ENCODE measurements at places on chromosomes 4 and X.

DNA sequence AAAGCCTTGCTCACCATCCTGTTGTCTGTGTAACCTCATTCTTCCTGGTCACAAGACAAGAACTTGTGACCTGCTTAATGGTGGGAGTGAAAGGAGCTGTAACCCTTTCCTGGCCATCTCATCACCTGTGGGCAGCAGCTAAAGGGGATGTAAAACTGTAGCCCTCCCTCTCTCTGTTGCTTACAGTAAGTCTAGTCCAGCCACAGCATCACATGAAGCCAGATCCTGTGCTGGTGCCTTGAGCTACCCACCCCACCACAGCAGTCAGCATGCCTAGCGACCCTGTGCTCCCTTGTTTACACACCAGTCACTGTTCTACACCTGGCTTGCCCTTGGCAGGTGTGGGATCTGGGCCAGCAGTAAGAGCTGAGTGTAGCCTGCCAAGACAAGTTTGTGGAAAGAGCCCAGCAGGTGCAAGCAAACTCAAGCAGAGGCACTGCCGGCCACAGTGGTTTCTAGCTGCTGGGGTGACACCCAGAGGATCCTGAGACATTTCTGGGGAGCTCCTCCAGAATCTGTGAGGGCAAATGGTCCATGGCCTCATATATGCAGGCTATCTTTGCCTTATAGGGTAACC lies 41.0 kb downstream of the UGT2B28 start:
- ATAC-seq, result no peak

GRCh38 chrX:153245288-153245731 lies 66.2 kb downstream of the MAGEA1 start:
- no peak for ATAC-seq

DNA sequence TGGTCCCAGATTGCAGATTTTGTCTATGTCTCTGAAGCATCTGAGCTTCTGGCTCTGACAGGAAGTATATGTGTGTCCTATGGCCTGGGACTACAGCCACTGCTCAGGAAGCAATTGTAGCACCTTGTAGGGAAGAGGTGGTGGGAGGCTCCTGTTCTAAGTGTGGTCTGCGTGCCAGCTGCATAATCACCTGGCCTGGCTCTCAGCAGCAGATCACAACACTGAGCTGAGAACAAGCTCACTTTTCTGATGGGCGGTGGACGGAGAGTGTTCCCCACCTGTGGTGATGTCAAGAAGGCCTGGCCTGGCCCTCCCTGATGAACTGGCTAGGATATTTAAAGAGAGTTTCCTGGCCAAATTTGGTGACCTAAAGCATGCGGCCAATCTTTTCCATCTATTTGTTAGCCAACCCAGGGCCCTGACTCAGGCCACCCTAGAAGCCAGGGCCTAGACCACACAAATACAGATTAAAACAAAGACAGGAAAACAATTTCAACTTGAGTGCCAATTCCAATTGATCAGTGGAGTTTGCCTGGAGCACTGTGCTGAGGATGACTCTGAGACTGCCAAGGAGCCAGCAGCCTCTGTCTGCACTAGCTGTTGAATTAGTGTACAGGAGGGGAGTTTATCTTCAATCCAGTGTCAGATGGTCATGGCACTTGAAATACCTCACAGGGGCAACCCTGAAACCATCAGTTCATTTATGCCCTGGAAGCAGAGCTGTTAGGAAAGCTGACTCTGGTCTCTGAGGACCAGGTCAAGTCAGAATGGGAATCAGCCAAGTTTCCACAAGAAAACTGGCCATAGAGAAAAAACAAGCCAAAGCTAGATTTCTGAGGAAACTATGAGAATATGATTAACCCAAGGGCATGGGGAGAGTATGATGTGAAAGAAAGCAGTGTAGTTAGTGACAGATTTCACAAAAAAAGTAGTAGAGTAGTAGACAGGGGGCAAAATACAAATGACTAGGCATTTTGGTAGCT lies 47.4 kb downstream of the PRDM5 start:
- no peak for ATAC-seq

DNA sequence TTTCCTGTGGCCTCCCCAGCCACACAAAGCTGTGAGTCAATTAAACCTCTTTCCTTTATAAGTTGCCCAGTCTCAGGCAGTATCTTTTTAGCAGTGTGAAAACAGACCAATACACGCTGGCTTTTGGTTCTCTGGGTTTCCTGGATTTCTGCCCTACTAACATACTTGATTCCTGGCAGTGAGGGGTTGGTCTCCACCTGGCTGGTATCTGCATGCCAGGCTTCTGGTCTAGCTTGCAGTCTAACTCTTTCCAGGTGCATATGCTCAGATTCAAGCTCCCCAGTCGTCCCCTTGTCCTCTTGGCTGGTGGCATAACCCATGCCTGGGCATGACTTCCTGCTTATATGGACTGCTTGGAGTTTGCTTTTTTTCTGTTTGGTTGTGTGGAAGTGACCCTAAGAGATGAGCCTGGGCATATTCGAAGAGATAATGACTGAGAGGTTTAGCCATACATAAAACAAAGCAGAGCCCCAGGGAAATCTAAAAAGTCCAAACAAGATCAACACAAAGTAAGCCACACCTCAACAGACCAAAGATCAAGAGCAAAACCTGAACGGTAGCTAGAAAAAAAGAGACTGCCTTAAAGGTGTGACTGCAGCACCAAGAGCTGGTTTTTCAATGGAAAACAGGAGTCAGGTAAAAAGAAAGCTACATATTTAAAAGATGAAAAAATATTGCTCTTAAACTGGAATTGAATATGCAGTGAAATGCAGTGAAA lies 102.1 kb upstream of the STS start:
- no peak for ATAC-seq

DNA sequence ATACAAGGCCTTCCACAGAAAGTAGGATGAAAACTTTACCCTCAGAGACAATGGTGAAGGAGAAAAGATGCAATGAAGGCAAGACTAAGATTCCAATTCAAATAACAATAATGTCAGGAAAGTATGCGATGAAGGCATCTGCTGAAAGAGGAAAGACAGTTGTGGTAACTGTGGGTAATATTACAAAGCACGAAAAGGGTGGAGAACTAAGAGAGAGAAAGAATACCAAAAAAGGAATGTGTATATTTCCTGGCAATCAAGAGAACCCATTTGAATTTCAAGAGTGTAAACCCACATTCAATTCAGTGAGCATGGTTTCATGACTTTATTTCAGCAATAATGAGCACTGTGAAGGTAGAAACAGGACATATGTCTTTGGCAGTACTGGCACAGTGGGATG lies 225.5 kb downstream of the PALLD start:
- ATAC-seq, result peak; percentile 61

- ATAC-seq, result no peak
Observed at GRCh38 chr4:98565681-98566301, 92.6 kb downstream of the TSPAN5 start.

GRCh38 chr4:169266661-169267060 lies 4.1 kb downstream of the SH3RF1 start:
- ATAC-seq, result no peak

DNA sequence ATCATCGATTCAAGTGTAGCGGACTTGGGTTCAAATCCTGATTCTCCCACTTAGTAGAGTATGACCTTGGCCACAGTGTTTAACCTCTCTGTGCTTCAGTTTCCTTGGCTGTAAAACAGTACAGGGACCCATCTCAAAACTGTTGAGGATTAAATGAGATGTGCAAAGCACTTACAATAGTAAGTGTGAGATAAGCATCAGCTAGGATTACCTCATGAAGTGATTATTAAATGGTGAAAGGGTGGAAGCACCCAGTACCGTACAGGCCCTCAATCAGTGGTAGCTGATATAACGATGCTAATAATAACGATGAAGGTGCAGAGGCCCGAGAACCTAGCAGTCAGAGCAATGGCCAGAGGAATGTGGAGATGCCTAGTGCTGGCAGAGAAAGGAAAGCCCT lies 45.1 kb downstream of the PRPS1 start:
- ATAC-seq, result no peak

DNA sequence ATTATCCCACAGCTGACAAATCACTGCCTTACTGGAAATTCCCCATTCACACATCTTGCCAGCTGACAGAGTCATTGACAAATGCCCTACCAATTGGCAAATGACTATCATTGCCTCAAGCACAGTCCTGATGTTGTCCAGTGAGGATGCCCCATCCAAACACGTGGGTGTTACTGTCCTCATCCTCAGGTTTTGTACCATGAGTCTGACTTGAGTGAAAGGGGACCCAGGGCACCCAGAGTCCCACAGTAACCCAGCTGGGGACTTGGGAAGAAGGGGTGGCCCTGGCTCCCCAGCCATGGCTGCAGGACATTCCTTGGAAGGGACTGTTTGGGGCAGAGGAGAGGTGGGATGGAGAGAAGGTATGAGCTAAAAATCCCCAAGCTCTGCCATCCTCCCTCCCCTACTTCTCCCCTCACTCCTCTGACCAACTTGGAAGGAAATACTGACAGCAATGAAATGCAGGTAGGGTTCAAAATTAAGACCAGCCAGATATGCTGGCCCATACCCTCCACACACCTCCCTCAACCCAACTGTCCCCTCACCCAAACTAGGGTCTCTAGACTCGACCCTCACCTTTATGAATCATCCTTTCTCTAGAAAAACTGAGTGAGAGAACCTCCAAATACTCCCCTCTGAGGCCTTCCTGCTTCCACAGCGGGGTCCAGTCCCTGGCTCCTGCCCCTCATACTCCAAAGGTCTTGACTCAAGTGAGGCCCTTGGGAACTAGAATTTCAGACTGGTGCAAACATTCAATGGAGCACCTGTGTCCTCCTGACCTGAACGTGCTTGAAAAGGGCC lies 5.1 kb downstream of the TIMP1 start:
- no peak for ATAC-seq

DNA sequence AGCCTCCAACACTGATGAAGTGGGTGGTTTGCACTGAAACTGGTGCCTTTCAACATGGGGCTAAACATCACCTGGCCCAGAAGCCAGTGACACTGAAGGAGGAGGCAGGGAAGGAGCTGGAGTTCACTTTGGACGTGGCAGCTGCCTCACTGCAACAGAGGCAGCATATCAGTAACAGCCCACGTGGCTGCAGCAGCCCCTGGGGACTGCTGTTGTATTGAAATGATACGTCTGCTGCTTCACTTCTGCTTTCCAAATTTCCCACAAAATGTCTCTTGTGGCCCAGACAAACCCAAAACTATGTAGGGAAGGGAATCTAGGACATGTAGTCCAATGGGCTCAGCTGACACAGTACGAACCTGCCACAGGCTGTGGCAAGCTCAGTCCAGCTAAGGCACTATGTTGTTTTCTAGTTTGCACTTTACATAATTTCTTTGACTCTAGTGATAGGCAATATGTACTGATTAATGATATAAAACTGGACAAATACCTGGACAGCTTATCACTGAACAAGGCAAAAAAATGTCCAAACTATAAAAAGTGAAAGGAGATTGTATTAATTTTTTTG lies 84.7 kb upstream of the RAPGEF2 start:
- ATAC-seq, result no peak

- no peak for ATAC-seq
Observed at GRCh38 chr4:40685300-40685699, 55.6 kb upstream of the RBM47 start.

DNA sequence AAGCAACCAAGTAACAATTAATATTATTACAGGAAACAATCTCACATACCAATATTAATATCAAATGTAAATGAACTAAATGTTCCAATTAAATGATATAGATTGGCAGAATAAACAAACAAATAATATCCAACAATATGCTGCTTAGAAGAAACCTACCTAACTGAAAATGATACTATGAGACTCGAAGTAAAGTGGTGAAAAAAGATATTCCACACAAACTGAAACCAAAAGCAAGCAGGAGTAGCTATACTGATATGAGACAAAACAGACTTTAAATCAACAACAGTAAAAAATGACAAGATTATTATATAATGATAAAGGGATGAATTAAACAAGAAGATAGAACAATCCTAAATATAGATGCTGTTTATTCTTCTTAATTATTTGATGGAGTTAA lies 140.1 kb downstream of the SPANXN4 start:
- no peak for ATAC-seq

GRCh38 chr4:155809835-155810234 lies 51.0 kb downstream of the GUCY1B1 start:
- peak; percentile 60 for ATAC-seq

DNA sequence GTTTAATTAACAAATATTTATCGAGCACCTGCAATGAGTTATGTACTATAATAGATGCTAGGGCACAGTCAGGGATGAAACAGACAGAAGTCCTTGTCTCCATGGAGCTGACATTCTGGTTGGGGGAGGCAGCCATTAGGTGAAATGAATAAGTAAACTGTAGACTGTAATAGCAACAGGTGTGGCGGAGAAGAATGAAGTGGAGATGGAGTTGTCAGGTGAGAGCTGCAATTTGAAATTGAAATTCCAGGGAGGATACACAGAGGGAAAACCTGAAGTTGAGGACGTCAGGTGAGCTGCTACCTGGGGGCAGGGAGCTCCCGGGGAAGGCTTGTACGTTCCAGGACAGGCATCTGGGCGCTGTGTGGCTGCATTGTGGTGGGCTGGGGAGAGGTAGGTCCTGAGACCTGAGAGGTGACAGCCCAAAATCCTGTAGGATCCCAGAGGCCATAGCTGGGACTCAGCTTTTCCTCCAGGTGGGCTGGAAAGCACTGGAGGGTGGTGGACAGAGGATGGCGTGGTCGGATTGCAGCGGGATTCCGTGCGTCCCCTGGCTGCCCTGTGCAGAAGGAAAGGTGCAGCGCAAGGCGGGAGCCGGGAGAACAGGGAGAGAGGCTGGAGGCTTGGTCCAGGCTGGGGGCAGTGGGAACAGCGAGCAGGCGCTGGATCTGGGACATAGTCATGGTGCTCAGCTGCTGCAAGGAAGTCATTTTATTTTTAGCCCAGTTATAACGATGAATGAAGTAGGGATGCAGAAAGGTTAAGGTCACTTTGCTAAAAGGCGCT lies 24.8 kb downstream of the CYTL1 start:
- peak; percentile 39 for ATAC-seq

GRCh38 chr4:146159384-146160058 lies 16.0 kb upstream of the LSM6 start:
- ATAC-seq, result no peak

DNA sequence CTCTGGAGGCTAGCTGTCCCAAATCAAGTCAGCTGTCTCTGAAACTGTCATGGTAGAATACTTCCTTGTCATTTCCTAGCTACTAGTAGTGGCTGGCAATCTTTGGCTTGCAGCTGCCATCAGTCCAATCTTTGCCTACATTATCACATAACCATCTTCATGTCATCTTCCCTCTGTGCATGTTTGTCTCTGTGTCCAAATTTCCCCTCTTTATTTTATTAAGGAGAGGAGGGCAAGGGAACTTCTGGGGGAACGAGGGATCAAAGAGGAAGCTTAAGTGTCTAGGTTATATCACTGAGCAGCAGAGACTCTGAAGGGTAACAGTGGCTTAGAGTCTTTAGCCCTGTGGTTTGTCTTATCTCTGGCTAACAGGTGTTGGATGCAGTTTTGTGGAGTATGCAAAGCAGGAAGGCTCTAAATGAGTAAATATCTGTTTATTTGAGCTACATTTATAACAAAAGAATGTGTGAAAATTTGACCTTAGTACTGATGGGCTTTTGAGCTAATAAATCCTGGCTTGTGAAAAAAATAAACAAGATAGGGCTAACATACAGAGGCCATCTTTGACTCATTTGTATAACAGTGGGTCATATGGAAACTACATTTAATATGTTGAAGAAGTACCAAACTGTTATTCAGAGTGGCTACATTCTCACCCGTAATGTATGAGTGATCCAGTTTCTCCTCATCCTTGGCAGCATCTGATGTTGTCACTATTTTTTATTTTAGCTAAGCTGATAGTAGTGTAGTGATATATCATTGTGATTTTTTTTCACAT lies 49.4 kb upstream of the ENOX2 start:
- no peak for ATAC-seq

Data from motor neuron (in vitro differentiated cells).